ENCODE measurements at places on chromosomes 5 and 9.

DNA sequence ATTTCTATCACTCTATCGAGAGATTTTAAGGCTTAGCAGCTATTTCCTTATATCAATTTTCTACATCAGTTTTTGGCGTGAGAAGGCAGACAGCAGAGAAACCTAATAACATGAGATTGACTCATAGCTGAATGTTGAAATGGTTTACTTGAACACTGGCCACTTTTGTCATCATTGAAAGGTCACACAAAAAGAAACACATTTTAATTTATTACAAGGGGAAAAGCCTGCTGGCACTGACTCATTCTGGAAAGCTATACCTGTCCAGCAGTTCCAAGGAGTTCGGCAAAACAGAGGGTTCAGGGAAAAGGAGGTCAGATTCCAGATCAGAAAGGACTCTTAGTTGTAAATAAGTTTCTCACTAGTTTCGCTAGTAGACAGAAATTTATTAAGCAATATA lies 566.4 kb downstream of the DNAH5 start:
- no peak for DNase-seq

DNA sequence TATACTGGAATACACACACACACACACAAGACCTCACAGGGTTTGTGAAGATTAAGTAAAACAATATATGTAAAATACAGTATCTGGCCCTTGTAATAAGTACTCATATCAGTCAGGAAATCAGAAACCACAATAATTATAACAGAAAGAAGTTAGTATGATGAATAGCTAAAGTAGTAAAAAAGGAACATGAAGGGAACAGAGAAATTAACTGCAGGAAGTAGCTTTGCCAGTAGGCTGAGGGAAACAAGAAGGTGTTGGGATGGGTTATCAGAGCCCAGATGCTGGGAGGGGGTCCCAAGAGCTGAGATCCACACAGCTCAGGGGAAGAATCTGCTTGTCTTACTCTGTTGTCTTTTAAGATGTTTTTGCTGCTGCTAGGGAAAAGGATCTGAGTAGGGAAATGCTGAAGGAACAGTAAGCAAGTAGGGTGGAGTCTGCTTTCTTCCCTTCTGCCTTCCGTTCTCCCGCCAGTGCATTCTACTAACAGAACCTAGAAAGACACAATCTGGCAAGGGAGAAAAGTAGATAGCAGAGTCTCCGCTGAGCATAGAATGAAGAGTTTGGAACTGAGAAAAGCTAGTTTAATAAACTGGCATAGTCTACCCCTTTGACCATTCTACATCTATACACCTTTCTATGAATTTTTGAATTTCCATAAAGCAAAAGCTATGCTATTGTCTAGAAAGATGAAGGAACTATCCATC lies 55.3 kb upstream of the ALDH1A1 start:
- no peak for DNase-seq

DNA sequence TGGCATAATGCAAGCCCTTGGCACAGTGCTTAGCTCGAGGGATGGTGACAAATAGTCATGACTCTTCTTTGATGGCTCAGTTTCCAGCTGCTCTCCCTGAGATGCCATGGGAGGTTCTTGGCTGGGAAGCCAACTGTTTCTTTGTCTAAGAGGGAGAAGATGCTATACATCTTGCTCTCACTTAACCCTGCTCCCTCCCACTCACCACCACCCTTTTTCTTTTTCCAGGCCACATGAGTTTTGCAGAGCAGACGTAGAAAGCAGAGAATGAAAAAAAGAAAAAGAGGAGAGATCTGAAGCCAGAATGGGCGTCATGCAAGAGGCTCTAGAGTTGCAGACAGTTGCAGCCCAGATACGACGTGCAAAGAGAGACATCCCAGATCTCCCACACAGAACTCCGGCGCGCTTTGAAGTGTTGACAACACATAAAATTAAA lies 160.5 kb downstream of the FGF18 start:
- DNase-seq = no peak

DNA sequence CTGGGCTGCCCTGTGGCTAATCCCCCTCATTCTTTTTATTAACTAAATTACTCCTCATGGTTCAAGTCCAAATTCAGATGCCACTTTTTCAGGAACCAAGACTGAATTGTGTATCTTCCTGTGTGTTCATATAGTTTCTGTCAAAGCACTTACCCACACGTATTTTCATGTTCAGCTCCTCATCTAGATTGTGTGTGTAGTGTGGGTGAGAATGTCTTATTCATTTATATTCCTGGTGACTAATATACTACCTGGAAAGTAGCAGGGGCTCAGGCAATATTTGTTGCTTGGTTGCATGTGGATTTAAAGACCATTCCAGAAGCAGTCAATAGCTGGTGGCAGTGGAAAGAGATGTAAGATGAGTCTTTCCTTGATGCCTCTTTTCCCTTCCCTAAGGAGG lies 48.5 kb upstream of the SRP19 start:
- no peak for DNase-seq

DNA sequence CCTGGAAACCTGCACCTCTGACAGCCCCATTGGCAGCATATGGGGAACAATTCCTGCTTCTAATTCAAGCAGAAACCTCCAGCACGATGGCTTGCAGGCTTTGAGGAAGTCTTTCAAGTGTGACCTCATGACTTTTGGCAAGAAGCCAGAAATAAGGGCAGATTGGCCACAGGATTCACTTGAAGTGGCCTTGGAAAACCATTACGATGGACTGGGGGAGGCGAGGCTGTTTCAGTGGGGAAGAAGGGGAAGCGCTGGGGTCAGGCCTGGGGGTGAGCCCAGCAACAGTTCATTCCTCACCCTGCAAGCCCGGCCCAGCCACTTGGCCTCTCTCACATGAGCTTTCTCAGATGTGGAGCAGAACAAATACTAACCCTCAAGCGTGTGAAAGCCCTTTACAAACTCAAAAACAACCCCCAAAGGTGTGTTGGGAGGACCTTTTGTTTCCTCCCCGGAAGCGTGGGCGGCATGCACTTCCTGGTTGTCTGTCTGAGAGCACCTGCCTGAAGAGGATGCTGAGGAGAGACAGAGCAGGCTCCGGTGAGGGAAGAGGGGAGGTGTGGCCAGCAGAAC lies 26.9 kb upstream of the EEIG1 start:
- DNase-seq = no peak

GRCh38 chr5:123422433-123423277 lies 548 bp downstream of the CEP120 start:
- DNase-seq = no peak

GRCh38 chr9:137816531-137817235 lies 60.9 kb upstream of the CACNA1B start:
- DNase-seq = no peak

- no peak for DNase-seq
Measured at GRCh38 chr9:110891760-110892159, 146.5 kb downstream of the LPAR1 start.

GRCh38 chr5:170284231-170284630 lies 13.3 kb downstream of the LCP2 start:
- no peak for DNase-seq

DNA sequence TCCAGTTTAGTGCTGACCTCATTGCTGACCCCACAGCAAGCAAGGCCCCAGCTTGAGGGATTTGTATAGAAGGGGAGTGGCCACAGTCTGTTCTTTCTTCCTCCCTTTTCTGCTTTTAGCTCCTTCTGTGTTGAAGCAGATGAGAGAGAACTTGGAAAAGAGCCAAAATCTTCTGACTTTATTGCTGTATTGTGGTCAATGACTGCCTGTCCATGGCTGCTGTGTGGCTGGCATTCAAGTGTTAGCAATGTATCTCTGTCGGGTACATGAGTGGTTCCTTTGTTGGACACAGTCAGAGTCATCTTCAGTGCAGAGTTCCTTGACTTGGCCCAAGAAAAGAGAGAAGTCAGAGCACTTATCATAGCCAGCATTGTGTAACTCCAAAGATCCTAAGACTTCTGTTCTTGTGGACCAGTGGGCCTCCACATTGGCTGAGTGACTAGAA lies 154.1 kb downstream of the LRRC70 start:
- no peak for DNase-seq

Measured in anterior cingulate cortex (tissue), 58 donors.